ENCODE measurements at places on chromosomes 4 and X.

DNA sequence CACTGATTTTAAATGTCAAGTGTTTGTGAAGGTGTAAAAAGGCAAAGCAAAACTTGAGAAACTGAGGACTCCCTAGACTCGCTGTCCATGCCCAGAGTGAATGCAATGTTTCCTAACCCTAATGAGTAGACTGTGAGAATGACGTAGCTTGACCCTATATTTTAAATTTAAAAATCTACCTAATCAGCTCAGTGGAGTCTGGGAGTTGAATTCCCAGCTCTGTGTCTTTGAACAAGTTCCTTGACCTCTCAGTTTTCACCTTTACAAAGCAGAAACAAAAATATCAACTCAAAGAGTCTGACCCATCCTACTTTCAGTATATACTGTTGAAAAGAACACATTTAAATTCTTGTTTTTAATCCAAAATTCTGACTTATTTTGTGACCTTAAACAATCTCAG lies 2.3 kb downstream of the FGA start:
- no peak for DNase-seq

DNA sequence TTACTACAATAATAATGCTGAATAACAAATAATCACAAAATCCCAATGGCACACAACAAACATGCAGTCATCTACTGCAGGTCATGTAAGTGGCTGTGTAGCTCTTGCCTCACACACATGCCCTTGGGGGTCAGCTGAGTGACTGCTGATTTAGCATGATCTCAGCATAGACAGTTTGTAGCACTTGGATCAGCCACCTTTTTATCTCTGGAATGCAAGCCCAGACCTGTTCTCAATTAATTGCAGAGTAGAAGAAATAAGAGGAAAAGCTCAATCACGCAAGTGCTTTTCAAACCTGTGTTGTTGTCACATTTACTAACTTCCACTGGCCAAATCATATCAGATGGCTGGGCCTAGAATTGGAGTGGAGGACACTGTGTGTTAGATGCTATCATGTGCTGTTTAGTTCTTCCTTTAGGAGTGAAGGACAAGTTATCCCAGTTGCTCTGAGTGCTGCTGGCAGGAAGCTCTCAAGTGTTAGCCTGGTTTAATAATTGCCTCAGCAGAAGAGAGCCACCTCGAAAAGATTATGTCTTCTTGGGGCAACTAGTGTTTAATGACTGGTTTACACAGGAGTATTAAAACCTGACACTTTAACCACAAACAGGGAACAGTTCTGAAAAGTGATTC lies 128.3 kb upstream of the EPHA5 start:
- DNase-seq, result no peak

DNA sequence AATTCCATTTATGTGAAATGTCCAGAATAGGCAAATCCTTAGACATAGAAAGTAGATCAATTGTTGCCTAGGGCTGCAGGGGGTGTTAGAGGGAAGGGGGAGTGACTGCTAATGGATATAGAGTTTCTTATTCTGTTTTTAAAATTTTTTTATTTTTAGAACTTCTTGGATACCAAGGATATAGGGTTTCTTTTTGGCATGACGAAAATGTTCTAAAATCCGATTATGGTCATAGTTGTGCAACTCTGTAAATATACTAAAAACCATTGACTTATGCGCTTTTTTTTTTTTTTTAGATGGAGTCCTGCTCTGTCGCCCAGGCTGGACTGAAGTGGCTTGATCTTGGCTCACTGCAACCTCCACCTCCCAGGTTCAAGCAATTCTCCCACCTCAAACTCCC lies 125.2 kb upstream of the USP9X start:
- DNase-seq, result no peak

DNA sequence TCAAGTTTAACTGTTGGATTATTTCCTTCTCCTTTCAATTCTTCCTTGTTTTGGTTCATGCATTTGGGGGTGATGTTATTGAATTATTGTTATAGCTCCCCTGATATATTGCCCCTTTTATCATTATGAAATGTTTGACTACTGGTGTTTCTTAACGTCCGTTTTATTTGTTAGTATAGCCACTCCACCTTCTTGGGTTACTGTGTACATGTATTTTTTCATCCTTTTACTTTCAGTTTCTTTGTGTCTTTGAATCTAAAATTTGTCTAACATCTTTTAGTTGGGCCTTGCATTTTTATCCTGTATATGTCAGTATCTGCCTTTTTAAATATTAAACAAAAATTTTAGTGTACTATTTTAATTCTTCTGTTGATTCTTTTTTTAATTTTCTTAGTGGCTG lies 88.7 kb downstream of the TNIP2 start:
- no peak for DNase-seq

DNA sequence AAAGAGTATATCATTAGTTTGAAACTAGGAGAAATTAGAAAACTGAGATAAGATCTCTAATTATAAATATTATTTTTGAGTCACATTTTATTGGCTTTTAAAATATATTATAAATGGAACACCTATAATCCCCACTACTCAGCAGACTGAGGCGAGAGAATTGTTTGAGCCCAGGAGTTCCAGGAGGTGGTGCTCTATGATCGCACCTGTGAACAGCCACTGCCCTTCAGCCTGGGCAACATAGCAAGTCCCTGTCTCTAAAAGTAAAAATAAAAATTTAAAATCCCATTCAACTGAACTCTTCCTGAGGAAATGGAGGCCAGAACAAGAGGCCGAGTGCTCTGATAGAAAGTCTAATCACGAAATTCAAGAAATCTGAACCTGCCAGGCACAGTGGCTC lies 6.3 kb upstream of the C4orf36 start:
- no peak for DNase-seq

DNA sequence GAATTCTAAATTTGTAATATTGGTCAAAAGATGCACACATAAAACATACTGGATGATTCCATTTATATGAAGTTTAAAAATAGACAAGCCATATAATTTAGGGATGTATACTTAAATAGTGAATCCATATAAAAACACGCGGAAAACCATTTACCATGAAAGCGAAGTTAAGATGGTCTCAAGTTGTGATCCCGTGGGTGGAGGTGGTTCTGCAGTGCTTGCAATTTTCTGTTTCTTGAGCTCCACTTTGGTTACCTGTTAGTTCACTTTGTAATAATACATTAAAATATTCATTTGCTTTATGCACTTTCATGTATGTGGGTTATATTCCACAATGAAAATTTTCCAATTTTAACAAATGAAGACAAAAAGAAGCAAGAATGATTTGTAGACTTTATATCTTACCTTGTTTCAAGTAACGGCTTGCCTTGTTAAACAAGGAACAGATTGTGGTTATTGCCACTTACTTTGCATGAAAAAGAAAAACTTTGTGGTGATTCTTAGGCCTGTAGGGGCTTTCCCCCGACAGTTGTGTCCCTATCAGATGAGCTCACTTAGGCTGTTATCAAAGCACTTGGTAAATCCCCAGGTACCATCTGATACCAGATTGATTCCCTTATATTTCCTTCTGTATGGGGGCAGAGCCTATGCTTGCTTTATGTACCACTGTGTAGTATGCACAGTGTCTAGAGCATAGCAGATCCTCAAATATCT lies 12.2 kb downstream of the UCP1 start:
- DNase-seq, result no peak

- no peak for DNase-seq
These were observed 50.0 kb upstream of the CPLX1 start for GRCh38 chr4:875818-876423.

DNA sequence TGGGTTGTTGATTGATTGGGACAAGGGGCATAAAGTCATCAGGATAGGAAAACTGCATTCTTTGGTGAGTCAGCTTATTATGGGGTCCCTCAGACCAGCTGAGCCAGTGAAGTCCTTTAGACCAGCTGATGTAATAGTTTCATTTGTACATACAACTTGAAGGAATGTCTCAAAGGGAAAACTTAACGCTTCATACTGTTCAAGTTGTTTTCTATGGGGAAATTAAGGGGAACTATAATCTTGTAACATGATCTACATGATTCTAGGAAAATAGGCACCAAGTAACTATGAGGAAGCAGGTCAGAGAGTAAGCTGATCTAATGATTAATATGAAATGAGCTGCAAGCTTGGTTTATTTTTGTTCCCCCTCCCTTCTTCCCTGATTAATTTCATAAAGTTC lies 175.1 kb upstream of the GRID2 start:
- no peak for DNase-seq

DNA sequence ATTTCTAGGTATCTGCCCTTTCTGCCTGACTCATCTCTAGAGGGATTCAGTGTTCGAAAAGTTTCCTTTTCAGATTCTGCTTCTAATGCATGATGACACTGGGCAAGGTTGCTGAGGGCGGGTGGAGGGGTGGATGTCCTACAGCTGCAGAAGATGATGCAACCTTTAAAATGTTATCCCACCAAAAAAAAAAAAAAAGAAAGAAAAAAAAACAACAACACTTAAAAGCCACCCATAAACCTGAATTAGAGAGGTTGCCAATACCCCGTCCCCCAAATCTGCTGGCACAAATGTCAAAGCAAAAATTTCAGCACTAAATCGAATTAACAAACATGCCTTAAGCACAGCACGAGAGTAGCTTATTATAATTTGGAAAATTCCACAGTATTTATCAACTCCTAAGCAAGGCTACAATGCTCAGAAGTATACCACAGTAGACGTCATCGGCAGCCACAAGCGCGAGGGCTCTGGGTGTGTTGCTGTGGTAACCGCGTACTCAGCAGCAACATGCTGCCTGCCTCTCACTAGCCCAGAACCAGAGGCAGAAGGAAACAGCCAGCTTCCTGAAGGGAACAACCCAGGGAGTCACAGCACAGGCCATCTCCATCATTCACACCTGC lies 167.5 kb upstream of the MAP3K15 start:
- DNase-seq, result no peak

GRCh38 chrX:110759785-110760184 lies 35.8 kb downstream of the CHRDL1 start:
- no peak for DNase-seq

DNA sequence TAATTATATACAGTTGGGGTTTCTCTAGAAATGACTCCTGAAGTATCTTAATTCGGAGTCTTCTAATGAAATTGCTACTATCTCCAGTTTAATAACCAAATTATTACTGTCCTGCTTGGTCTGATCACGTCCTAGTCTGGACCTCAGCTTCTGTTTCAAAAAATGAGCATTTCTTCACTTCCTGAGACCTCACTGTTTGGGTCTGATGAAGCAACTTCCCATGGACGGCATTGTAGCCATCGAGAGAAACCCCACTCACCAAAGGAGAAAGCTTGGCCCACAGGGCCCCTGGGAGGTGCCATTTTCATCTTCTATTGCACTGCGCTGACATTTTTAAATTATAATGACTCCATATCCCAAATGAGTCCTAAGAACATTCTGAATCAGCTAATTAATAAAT lies 178.0 kb downstream of the MGST2 start:
- no peak for DNase-seq

- DNase-seq, result no peak
These were observed 72.0 kb upstream of the DCLK2 start for GRCh38 chr4:150006197-150006596.

DNA sequence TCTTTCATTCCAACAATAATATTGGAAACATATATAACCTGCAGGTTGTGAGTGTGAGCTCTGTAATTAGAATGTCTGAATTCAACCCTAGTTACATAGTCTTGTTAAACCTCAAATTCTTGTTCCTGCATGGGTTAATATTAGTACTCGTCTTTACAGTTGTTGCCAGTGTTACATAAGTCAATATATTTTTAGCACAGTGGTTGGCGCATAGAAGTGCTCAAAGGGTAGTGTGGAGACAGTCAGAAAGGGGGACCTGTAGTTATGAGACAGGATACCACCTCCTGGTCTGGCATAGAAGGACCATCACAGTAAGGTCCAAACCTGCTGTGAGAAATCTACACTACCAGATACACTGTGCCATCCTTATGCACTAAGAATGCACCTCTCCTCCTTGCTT lies 1045.9 kb upstream of the SLIT2 start:
- no peak for DNase-seq

DNA sequence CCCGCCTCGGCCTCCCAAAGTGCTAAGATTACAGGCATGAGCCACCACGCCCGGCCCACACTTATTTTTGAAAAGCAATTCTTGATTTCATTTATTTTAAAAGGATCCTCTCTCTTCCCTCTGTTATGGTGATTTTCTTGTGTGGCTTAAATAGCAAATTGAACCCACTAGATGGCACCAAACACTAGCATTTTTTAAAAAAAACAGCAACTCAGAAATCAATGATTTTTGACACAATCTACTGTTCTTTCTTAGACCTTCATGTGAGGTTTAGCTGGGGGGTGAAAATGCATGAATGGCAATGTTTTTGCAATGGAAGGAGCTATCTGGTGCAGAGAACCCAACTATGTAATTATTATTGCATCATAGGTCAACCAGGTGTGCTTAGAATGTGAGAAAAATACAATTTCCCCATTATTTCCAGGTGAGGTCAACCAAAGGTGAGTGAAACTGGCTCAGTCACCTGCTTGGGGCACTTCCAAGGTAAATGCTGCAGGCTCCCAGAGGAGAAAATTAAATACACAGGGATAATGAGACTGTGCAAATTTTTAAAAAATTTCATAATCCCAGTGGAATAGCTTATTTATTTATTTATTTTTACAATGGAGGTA lies 226.7 kb upstream of the PRKX start:
- DNase-seq, result no peak

- no peak for DNase-seq
These were observed 73.2 kb upstream of the ANXA10 start for GRCh38 chr4:168019019-168019651.

GRCh38 chr4:48138511-48138910 lies 4.5 kb upstream of the TXK start:
- DNase-seq, result no peak

DNA sequence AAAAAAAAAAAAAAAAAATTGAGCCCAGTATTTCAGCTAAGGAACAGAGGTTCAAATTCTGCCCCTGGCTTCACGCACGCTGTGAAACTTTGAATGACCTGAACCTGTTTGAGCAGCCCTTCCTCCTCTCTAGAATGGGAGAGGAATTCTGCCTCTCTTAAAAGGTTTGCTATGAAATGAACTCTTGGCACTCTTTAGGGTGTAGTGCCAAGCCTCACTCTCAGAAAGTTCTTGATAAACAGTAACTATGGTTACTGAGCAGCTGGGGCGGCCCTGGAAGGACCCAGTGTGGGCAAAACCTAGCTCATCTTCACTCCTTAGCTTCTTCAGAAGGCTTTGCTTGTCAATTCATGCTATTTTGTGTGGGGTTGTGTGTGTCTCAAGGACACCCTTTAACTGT lies 73.7 kb downstream of the GEMIN8 start:
- no peak for DNase-seq

DNA sequence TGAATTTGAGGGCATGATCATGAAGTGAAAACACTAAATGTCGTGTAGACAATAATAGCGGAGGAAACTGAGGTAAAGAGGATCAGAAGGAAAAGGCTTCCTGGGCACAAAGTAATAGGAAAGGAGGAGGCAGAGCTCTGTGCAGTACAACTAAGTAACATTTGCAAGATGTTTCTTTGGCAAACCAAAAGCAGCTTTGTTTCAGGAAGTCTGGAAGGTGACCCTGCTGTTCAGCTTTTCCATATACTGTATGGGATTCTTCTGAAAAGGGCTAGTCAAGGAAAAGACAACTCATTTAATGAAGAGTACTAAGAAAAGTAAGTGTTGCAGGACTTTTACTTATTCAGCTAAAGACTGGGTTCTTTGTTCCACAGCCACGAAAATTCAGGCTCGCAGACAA lies 463.1 kb downstream of the PCDH7 start:
- DNase-seq, result no peak
